Mesothelial cell of epicardium (in vitro differentiated cells): ENCODE measurements at places on chromosomes 11 and 22. TPM values are rescaled to one million over a fixed set of nuclear protein-coding genes. Genes with fewer than 3 reads are reported as not detected.

GRCh38 chr11:102368472-102368871 is 21.5 kb downstream of the BIRC2 start:
- H3K4me3 ChIP-seq, result no peak overlapping the region
- no peak for DNase-seq

RFPL3 gene
- not detected in 3 replicates for total RNA-seq

SCUBE2 gene
- 1.1 to 1.7 TPM (median 1.5 TPM) in 3 replicates for total RNA-seq

GRCh38 chr11:828506-829175 is 922 bp downstream of the CRACR2B start:
- DNase-seq, result no peak
- H3K27ac ChIP-seq, result no peak overlapping the region
- H3K27me3 ChIP-seq, result peaks cover 51% of the 10 kb centered on the region
- peak overlapping the region; percentile 68 for H3K4me3 ChIP-seq

NCF4 gene
- not detected in 3 replicates for total RNA-seq
